ENCODE measurements at places on chromosomes 4 and X.

DNA sequence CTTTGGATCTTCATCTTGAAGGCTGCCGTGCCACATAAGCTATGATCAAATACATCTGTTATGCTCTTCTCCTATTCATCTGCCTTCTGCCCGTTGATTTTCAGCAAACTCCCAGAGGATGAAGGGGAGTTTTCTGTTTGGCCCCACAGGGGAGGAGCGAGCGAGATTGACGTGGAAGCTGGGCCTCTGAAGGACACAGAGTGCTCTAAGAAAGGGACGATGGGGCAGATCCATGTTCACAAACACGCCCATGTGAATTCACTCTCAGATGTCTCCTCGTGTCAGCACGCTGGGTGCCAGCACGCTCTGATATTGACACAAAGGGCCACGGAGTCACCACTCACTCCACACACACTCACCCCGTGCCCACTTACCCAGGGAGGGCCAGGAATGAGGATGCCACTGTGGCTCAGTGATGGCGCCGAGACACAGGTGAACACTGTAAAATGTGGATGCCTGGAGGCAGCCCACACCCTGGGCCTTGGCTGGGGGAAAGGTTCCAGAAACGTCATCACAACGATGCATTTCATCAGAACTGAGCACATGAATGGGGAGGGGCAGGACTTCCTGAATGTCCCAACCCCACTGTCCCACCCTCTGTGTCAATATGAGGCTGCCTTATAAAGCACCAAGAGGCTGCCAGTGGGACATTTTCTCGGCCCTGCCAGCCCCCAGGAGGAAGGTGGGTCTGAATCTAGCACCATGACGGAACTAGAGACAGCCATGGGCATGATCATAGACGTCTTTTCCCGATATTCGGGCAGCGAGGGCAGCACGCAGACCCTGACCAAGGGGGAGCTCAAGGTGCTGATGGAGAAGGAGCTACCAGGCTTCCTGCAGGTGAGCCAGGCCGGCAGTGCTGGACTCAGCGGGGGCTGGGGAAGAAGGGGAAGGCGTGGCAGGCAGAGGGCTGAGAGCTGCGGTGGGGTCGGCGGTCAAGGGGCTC, at the start of gene S100P:
Gene S100P, plus strand, starts transcription at position 648 of the 946 bp plus-strand sequence. Its CDS starts 55 bp downstream, at position 703.
- H3K36me3 ChIP-seq: no peaks in the 10 kb centered on the region
- no peak for DNase-seq
- H3K4me3 ChIP-seq: no peak within 1 kb of the TSS
- peak within 1 kb of the TSS; percentile 44 for H3K27ac ChIP-seq
- peaks cover 30% of the 10 kb centered on the region for H3K4me1 ChIP-seq
- no peaks in the 10 kb centered on the region for H3K27me3 ChIP-seq

GRCh38 chrX:35406386-35406785, 391.8 kb upstream of the MAGEB16 start:
- H3K4me1 ChIP-seq: no peaks in the 10 kb centered on the region
- no peaks in the 10 kb centered on the region for H3K27me3 ChIP-seq
- no peak for DNase-seq

- no peaks in the 10 kb centered on the region for H3K27me3 ChIP-seq
- DNase-seq: peak; percentile 21
- H3K4me3 ChIP-seq: no peak overlapping the region
- no peaks in the 10 kb centered on the region for H3K36me3 ChIP-seq
- peaks cover 3% of the 10 kb centered on the region for H3K4me1 ChIP-seq
Observed at GRCh38 chr4:86482306-86483172, 111.6 kb upstream of the PTPN13 start.

GRCh38 chr4:73341454-73341853, 62.6 kb upstream of the ALB start:
- H3K4me1 ChIP-seq: no peaks in the 10 kb centered on the region
- no peaks in the 10 kb centered on the region for H3K36me3 ChIP-seq
- peak; percentile 37 for DNase-seq
- no peak overlapping the region for H3K27ac ChIP-seq
- H3K4me3 ChIP-seq: no peak overlapping the region

DNA sequence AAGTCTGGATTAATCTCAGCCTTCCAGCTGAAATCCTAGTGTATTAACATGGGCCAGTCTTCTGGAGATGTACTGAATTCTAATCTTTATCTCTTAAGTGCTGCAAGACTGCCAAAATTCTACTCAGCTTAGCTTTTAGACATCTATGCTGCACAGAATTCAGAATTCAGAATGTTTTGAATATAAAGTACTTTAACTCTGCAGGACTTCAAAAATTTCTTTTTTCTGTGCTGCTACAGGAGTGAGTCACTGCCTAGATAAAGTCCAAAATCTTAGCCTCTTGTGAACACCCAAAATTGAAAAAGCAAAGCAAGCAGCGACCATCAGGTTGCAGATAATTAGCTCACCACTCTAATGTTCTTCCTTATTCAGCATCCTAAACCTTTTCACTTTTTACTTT, 1092.6 kb upstream of the PCDH10 start:
- no peak overlapping the region for H3K4me3 ChIP-seq
- H3K4me1 ChIP-seq: no peaks in the 10 kb centered on the region
- H3K27me3 ChIP-seq: no peaks in the 10 kb centered on the region
- no peaks in the 10 kb centered on the region for H3K36me3 ChIP-seq
- no peak overlapping the region for H3K27ac ChIP-seq

- no peaks in the 10 kb centered on the region for H3K4me1 ChIP-seq
- H3K4me3 ChIP-seq: no peak overlapping the region
- H3K36me3 ChIP-seq: peaks cover 9% of the 10 kb centered on the region
- no peaks in the 10 kb centered on the region for H3K27me3 ChIP-seq
- H3K27ac ChIP-seq: no peak overlapping the region
- DNase-seq: peak; percentile 57
Observed at GRCh38 chr4:77931452-77932135, 69.0 kb downstream of the MRPL1 start.

DNA sequence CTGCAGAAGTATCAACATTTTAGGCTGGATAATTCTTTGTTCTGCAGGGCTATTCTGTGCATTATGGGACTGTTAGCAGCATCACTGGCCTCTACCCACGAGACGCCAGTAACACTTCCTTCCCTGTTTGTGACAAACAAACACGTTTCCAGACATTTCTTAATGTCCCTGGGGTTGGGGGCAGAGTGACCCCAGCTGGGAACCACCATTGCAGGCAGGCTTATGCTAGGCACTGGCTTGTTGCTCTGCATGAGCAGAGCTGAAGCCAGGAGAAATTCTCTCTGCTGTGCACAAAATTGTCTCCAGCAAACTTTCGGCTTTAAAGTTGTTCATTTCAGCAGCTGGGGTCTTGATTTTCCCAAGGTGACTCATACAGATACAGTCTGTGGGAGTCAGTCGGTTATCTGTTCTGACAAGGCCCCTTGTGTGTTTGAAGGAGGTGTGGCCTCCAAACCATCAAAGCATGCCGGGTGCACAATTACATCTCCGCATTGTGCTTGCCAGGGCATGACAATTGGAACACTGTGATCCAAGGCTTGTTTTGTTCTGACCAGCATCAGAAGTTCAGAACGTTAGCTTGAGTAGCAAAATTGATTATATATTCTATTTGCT, 156.4 kb upstream of the BOD1L1 start:
- H3K4me1 ChIP-seq: no peaks in the 10 kb centered on the region
- no peak overlapping the region for H3K4me3 ChIP-seq
- no peaks in the 10 kb centered on the region for H3K36me3 ChIP-seq
- DNase-seq: no peak
- H3K27me3 ChIP-seq: no peaks in the 10 kb centered on the region

Measured in muscle of leg (tissue), 16 donors.